Diencephalon (tissue), 1 donor: ENCODE measurements at places on chromosomes 12 and 14. TPM values are rescaled to one million over a fixed set of nuclear protein-coding genes. Genes with fewer than 3 reads are reported as not detected.

Gene CLEC14A
- 5.3 TPM for total RNA-seq

Gene BCL2L14
- total RNA-seq = not detected

Gene MSI1
- 10.1 TPM for total RNA-seq

Gene UTP20
- 17.1 TPM for total RNA-seq

Gene PLA2G1B
- not detected for total RNA-seq

Gene CDCA3
- total RNA-seq = 6.2 TPM

Gene LRIG3
- 9.0 TPM for total RNA-seq

Gene CYP27B1
- total RNA-seq = not detected

Gene GTF2A1
- total RNA-seq = 75.7 TPM

Gene UNC119B
- total RNA-seq = 28.4 TPM

Gene MYF6
- total RNA-seq = 0.92 TPM

Gene C1RL
- total RNA-seq = 4.6 TPM

Gene DEGS2
- total RNA-seq = 1.6 TPM

Gene KLRB1
- not detected for total RNA-seq
